ENCODE measurements at places on chromosomes 3 and 15.
A peak's percentile ranks its signal among the peaks of the same experiment; 100 is the strongest.

GRCh38 chr3:132222868-132223538 lies 94.2 kb upstream of the ACP3 start:
- peak; percentile 29 for DNase-seq

GRCh38 chr3:174202116-174202515 lies 657.0 kb upstream of the NAALADL2 start:
- no peak for DNase-seq

GRCh38 chr3:135896613-135897012 lies 68.9 kb upstream of the PPP2R3A start:
- no peak for DNase-seq

- DNase-seq: no peak
These were observed 44.6 kb downstream of the CCNL1 start for GRCh38 chr3:157115069-157116006.

- DNase-seq: no peak
These were observed 43.6 kb upstream of the LIPC start for GRCh38 chr15:58388211-58388610.

DNA sequence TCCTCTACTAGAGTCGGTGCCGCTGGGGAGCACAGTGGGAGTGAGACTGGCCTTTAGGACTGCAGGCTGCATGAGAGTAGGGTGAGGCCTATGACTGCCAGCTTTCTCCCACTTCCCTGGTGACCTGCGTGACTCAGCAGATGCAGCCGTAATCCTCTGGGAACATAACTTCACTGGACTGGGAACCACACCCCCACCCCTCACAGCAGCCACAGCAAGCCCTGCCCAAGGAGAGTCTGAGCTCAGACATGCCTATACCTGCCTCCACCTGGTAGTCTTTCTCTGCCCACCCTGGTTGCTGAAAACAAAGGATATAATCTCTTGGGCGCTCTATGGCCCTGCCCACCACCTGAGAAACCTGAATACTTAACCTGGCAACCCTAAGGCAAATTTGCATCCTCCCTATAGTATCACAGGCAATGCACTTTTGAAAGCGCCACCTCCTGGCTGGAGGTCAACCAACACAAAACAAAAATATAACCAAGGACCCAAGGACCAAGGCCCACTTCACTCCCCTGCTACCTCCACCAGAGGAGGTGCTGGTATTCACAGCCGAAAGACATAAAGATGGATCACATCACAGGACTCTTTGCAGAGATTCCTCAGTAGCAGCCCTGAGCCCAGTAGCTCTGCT lies 308.9 kb downstream of the CTNNB1 start:
- no peak for DNase-seq

- DNase-seq: no peak
These were observed 185.2 kb upstream of the TSC22D2 start for GRCh38 chr3:150222691-150223489.

All from body of pancreas (tissue), 4 donors.